NCI-H526 treated with DMSO at 0.1 percent for 48 hours (cell line): ENCODE measurements at places on chromosomes 11 and 22.
A peak's percentile ranks its signal among the peaks of the same experiment; 100 is the strongest.

GRCh38 chr11:46895821-46896220, 22.5 kb downstream of the LRP4 start:
- DNase-seq, result no peak

GRCh38 chr11:75373201-75373600, 21.7 kb upstream of the ARRB1 start:
- no peak for DNase-seq

DNA sequence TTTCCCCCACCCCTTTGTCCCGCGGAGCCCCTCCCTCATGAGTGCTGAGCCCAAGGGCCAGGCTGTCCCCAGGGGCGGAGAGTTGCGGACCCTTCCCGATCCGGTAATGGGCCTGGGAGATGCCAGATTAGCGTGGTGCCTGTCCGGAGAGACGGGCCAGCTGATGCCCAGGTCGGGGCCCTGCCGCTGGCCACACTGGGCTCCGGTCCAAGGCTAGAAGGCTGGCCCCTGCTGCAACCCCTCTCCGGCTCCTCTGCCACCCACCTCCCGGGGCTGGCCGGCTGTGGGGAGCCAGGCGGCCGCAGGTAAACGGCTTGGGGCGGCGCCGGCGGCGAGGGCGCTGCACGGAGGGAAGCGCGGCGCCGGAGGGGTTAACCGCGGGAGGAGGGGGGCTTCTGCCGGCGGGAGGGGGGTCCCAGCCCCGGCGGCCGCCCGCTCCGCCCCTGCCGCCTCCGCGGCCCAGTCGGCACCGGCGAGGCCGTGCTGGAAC, at the start of gene KCNK4:
Gene KCNK4 (plus strand): TSS at position 41 of the 490 bp plus-strand sequence. CDS start 1,717 bp downstream, outside the sequence.
- DNase-seq, result no peak

DNA sequence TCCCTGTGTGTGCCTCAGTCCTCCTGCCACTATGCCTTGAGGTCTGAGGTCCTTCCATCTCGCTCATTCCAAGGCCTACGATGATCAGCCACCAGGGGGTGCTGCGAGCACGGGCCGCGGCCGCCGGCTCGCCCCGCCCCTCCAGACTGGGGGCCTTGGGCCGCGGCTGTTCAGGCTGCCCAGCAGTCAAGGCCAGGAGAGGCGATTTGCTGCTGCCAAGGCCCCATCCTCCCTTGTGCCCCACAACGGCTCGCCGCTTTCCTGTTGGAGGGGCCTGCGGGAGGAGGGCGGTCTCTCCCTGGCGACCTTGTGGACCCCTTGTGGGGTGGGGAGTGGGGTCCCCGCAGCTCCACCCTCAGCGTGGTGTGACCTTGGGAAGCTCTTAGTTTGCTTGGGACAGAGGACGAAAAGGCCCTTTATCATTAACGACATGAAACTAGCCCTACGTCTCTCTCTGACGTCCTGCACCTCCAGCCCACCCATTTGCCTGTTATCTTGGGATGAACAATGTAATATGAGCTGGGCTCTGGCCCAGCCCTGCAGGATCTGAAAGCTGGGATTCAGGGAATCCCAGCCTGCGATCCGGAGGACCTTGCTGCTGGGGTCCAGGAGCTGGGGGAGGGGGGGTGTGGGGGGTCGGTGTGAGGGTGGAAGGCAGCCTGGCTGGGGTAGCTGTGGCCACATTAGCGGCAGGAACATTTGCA, 5.3 kb upstream of the GALR3 start:
- DNase-seq, result peak; percentile 27

DNA sequence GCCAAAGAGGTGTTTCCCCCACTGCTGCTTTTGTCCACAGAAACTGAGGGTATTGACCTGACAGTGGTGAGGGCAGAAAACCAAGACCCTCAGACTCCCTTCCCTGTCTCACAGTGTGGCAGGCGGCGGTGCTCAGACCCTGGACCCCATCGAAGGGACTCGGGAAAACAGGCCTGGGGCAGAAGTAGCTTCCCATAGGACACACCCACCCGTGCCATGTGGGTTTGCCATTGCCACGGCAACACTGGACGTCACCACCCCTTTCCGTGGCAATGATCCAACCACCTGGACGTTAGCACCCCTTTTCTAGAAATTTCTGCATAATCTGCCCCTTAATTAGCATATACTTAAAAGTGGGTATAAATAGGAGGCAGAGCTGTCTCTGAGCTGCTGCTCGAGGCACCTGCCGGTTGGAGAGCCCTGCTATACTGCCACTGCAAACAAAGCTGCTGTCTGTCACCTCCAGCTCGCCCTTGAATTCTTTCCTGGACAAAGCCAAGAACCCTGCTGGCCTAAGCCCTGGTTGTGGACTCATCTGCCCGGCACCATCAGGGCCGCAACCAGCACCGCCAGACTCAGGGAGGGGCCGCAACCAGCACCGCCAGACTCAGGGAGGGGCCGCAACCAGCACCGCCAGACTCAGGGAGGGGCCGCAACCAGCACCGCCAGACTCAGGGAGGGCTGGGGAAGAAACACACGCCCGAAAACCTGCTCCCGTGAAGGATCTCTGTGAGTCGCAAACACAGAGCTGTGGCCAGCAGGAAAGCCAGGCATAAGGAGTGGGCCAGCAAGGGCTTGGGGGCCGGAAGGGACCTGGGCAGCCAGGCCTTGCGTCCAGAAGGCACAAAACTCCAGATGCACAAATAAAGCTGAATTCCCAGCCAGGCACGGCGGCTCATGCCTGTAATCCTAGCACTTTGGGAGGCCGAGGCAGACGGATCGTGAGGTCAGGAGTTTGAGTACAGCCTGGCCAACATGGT, 10.4 kb downstream of the MLC1 start:
- DNase-seq, result no peak
